ENCODE measurements at places on chromosomes 1 and 21.

DNA sequence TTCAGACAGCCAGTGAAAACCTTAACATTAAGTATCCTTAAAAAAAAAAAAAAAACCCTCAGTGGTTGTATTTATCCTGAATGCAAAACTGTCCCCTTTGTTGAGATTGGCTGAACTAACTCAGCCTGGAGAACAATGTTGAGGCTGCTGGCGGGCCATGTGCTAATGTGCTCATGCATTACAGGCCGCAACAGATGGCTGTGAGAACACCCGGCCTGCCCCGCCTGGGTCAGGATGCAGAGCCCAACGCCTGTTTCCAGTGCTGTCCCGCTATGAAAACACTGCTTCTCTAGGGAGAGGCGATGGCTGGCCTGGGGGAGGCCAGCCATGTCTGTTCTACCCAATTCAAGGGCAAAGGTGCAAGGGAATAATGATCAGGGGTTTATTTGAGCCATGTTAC lies 13.8 kb downstream of the OLIG2 start:
- no peak for DNase-seq

DNA sequence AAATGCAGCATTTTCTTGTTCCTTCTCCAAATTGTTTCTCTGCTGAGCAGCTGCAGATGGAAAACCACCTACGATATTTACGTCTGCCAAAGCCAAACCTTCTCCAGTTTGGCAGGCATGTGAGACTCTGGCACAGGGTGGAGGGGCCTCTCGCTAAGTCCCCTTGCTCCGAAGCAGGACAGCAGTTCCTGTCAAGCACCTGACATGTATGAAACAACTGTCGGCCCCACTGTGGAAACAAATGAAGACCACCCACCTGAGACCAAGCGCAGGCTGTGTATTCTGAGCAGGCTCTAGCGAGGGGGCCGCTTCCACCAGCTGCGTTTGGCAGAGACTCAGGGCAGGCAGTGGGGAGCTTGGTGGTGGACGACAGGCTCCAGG lies 74.7 kb downstream of the RIPK4 start:
- no peak for DNase-seq

GRCh38 chr1:197481101-197481500 lies 213.0 kb downstream of the CRB1 start:
- DNase-seq: peak; percentile 27

DNA sequence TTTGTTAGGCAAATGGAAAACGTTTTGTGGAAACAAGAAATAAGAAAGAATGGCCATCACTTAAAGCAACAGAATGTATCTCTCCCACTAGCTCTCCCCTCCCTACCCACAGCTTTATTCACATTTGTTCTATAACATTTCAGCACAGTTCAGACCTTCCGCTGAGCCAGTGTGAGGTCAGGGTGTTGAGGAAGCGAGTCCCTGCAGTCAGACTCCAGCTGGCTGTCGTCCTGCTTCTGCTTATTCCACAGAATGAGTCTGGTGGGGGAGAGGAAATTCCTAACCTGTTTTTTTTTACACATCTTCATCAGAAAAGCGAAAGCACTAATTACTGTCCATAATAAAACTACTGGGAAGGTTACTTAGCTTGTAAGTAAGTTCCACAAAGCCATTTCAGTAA lies 39.0 kb downstream of the MRPL39 start:
- peak; percentile 18 for DNase-seq

- no peak for DNase-seq
Observed at GRCh38 chr1:63148825-63149645, 173.3 kb upstream of the FOXD3 start.

DNA sequence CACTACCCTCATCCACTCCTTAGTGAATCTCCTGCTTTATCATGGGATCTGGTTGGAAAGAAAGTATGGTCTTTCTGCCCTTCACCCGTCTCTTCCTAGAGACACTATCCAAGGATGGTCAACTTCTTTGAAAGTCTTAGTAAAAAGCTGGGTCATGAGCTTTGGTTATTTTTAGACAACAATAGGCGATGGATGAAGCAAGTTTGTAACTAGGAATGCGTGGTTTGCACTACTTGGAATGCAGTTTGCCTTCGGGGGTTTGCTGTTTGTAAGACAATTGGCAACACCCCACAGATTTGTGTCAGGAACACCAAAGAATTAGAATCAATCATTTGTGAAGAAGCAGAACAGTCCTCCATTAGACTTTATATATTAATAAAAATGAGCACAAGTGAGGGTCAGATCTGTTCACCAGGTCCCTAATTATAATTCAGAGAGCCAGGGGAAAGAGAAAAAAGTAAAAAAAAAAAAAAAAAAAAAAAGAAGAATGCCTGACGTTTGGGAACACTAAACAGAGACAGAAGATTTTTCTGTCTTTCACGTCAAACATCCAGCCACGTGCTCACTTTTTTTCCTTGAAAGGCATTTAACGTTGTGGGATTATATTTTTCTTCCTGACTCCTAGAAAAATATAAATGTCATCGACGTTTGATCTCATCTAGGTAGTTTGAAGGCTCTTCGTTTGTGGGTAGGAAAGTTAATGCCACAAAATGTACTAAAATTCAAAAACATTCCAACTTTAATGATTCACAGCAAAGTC lies 60.7 kb upstream of the BTG3 start:
- no peak for DNase-seq

DNA sequence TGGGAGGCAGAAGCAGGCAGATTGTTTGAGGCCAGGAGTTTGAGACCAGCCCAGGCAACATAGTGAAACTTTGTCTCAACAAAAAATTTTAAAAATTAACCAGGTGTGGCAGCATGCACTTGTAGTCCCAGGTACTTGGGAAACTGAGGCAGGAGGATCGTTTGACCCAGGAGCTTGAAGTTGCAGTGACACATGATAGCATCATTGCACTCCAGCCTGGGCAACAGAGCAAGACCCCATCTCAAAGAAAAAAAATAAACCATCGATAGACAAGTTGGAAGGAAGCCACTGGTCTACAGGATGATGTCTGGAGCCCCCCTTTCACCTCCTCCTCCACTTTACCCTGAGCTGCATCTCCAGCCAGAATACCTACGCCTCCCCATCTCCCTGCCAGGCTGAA lies 16.5 kb downstream of the S100A6 start:
- no peak for DNase-seq

GRCh38 chr1:84847253-84848250 lies 45.5 kb downstream of the LPAR3 start:
- peak; percentile 51 for DNase-seq

GRCh38 chr1:78601068-78601467 lies 19.2 kb upstream of the IFI44L start:
- DNase-seq: no peak

- no peak for DNase-seq
Observed at GRCh38 chr1:57848406-57848805, 424.5 kb upstream of the DAB1 start.

DNA sequence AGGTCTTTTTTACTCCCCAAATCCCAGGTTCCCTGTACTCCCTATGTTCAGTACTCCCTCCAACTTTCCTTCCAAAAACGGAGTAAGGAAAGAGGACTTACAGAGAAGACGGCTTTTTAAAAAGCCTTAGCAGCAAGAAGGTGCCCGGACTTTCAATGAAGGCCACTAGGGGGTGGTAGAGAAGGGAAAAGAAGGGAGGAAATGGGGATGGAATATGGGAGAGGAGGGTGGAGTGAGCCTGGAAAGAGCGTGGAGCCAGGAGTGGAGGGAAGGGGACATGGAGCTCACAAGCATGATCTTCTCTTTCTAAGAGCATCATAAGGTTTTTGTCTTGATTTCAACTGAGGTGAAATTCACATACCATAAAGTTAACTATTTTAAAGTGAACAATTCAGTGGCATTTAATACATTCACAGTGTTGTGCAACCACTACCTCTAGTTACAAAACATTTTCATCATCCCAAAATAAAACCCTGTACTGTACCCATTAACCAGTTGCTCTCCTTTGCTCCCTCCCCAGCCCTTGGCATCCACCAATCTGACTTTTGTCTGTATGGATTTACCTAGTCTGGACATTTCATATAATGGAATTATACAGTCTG lies 129.9 kb downstream of the ZNF281 start:
- DNase-seq: peak; percentile 39

DNA sequence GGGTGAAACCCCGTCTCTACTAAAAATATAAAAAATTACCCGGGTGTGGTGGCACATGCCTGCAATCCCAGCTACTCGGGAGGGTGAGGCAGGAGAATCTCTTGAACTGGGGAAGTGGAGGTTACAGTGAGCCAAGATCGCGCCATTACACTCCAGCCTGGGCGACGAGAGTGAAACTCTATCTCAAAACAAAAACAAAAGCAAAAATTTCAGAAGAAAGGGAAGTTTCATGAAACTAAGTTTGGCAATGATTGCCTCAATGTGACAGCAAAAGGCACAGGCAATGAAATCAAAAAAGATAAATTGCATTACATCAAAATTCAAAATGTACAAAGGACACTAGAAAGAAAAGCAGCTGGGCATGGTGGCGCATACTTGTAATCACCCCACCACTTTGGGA lies 40.1 kb downstream of the BTF3L4 start:
- DNase-seq: no peak

- no peak for DNase-seq
Observed at GRCh38 chr1:60950224-60951063, 131.9 kb upstream of the NFIA start.

GRCh38 chr1:1614204-1614953 lies 921 bp upstream of the MIB2 start:
- peak; percentile 62 for DNase-seq

DNA sequence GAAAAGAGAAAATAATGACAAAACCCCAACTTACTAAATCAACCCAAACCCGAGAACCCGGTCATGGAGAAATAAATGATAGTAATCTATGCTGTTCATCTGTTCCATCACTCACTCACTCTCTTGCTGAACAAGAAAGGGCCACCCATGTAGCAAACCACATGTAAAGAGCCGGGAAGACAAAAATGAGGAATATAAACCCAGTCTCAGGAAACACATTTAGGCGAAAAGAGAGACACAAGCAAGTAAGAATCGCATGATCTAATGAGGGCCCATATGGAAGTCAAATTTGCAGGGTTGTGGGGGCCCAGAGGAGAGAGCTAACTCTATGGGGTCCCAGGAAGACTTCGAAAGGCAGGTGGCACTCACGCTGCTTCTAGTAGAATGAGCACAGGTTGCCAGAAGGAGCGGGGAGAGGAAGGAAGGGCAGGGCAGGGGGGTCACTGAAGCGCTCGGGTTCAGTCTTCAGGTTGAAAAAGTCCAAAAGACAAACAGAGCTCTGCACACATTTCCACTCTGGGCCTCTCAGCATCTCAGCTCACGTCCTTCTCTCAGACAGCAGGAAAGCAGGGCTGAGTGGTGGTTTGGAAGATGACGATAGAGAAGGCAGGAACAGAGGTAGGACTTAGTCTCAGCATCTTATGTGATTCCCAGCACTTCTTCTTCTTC lies 142.9 kb upstream of the KRTAP19-8 start:
- DNase-seq: peak; percentile 70

DNA sequence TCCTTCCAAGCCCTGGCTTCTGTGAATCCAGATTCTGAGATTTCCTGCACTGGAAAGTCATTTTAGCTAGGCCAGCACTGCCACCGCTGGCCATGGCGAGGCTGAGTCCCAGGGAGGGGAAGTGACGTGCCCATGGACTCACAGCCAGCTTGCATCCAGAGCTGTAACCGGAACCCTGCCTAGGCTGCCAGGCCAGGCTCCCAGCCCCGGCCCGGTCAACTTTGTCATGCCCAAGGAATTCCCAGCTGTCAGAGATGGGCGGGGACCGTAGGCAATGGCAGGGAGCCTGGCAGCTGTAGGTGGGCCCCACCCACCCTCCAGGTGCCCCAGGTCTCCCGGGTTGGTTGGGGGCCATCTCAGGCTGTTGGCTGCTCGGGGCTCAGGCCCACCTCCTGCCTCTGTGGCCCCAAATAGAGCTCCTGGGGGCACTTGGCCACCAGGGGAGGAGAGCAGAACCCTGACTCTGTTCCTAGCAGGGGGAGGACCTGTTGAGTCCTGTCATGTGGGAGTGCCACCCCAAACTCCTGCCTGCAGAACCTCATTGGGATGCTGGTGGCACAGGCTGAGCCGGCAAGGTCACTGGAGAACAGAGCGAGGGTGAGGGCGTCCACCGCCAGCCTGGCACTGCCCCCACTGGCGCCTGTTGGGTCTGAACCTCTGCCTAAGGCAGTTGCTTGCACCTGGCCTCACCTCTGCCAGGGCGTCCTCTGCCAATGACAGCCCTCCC lies 57.8 kb downstream of the FOXO6 start:
- DNase-seq: no peak

DNA sequence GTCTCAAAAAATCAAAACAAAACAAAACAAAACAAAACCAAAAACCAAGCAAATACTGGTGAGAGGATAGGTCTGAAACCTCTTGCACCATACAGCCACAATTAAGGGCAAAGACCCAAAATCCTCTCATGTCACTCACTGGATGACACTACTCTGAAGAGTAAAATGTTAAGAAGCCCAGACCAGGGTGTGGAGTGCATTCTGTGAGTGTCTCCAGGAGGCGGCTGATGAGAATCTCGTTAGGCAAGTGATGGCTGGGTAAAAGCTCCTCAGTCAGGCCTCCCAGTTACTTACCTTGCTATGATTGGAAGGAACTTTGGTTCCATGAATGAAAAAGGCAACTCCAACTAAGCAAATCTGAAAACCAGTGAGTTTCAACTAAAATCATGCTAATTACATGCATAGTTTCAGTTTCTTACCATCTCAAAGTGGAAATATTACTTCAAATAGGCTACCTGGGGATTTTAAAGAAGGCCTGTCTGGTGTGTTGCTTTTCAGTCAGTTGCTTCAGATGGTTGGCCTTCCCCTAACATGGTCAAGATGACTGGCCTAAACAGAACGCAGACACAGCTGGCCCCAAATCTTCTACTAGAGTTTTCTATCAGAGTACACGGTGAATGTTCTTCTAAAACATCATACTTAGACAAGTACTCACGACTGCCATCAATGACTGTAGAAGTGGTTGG lies 95.1 kb downstream of the KIAA0319L start:
- DNase-seq: no peak

- DNase-seq: no peak
Observed at GRCh38 chr1:96487971-96488370, 233.6 kb upstream of the PTBP2 start.

DNA sequence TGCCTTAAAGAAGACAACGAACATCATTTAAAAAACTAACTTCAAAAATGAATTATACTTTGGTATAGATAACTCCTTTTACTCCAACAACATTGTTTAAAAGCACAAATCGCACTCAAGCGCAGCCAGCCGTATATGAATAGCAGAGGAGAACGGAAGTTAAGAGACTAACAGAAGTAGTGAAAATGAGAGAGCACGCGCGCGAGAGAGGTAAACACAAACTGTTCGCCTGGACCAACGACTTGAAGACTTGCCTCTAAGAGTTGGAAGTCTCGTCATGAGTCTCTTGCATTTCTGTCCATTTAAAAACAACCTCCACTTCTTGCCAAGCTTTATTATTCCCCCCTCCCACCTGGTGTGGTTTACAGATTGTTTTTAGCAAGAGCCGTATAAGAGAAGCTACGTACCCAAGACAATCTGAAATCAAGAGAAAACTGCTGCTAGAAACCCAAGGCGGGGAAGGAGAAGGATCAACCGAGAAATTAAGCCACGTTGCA lies 479 bp downstream of the SELENOF start:
- peak; percentile 45 for DNase-seq

- no peak for DNase-seq
Observed at GRCh38 chr1:26858891-26859640, 3.9 kb upstream of the SFN start.

- DNase-seq: no peak
Observed at GRCh38 chr1:11397151-11397901, 81.6 kb upstream of the DISP3 start.

Measured in CD4-positive, alpha-beta T cell treated with Interleukin-6 for 4 hours (primary cell).